Dermis microvascular lymphatic vessel endothelial cell (primary cell): ENCODE measurements at places on chromosomes 6 and 20. TPM values are rescaled to one million over a fixed set of nuclear protein-coding genes. Genes with fewer than 3 reads are reported as not detected.

The TUBB2B gene
- 3.6 and 4.6 TPM in 2 replicates for total RNA-seq

The EFCAB8 gene
- under 0.01 TPM in 1 of 2 replicates, not detected in the other for total RNA-seq

The OLIG3 gene
- not detected in 2 replicates for total RNA-seq

The OR2J3 gene
- not detected in 2 replicates for total RNA-seq

The CD109 gene
- 4.4 and 9.2 TPM in 2 replicates for total RNA-seq

The PCSK2 gene
- not detected in 2 replicates for total RNA-seq

The TRIM15 gene
- total RNA-seq: not detected in 2 replicates

The OTOR gene
- total RNA-seq: not detected in 2 replicates
